ENCODE measurements at places on chromosomes 3 and 15. TPM values are rescaled to one million over a fixed set of nuclear protein-coding genes. Genes with fewer than 3 reads are reported as not detected.

Gene UCN2
- total RNA-seq, result not detected

- peaks cover 11% of the 10 kb centered on the region for H3K4me1 ChIP-seq
- peak overlapping the region; percentile 27 for H3K27ac ChIP-seq
- H3K4me3 ChIP-seq, result no peak overlapping the region
- DNase-seq, result no peak
- H3K36me3 ChIP-seq, result no peaks in the 10 kb centered on the region
- H3K27me3 ChIP-seq, result no peaks in the 10 kb centered on the region
These were observed 90.5 kb upstream of the CTDSPL start for GRCh38 chr3:37770938-37771918.

- no peaks in the 10 kb centered on the region for H3K36me3 ChIP-seq
- peaks cover 5% of the 10 kb centered on the region for H3K4me1 ChIP-seq
- DNase-seq, result no peak
- H3K27ac ChIP-seq, result no peak overlapping the region
- no peak overlapping the region for H3K4me3 ChIP-seq
These were observed 71.5 kb upstream of the FILIP1L start for GRCh38 chr3:100185847-100186246.

Gene CCR9
- total RNA-seq, result not detected

Measured in upper lobe of left lung (tissue), 6 donors.